Muscle of arm (tissue), 14 donors: ENCODE measurements at places on chromosomes 5 and 9. TPM values are rescaled to one million over a fixed set of nuclear protein-coding genes. Genes with fewer than 3 reads are reported as not detected.

GRCh38 chr9:90998573-90998972 lies 197.0 kb downstream of the SYK start:
- no peak for DNase-seq

Gene SLC36A2
- polyA plus RNA-seq, result not detected

Gene RBM22
- 56.3 TPM for polyA plus RNA-seq

Gene ABCA1
- polyA plus RNA-seq, result 8.6 TPM

DNA sequence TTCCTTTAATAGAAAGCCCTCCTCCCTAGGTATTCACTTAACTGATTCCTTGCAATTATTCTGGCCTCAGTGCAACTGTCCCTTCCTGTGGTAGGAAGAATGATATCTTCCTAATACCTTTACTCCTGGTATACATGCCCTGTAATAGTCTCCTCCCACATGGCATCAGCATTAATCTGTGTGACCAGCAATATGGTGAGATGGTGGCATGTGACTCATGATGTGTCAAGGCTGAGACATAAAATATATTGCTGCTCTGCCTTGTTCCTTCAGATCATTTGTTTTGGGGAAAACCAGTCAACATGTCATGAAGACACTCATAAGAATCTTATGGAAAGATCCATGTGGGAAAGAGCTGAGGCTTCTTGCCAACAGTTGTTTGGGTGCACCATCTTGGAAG lies 149.1 kb upstream of the TRPM3 start:
- no peak for DNase-seq
